ENCODE measurements at places on chromosomes 6 and 20.

DNA sequence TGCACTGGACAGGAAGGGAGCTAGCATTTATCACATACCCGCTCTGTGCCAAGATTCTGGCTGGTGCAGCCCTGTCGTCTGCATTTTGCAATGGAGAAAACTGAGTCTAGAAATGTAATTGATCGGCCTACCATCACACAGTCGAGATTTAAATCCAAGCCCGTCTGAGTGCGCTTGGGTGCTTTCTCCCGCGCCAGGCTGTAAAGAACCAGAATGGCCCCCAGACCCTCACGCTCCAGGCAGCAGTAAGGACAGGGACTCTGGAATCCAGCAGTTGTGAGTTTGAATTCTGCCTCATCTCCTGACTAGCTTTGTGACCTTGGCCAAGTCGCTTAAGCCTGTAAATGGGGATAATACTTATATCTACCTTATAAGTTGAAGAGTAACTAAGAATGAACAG is 10.8 kb downstream of the DYNLRB1 start:
- DNase-seq = no peak

GRCh38 chr6:141956868-141957267 is 175.9 kb upstream of the GJE1 start:
- no peak for DNase-seq

DNA sequence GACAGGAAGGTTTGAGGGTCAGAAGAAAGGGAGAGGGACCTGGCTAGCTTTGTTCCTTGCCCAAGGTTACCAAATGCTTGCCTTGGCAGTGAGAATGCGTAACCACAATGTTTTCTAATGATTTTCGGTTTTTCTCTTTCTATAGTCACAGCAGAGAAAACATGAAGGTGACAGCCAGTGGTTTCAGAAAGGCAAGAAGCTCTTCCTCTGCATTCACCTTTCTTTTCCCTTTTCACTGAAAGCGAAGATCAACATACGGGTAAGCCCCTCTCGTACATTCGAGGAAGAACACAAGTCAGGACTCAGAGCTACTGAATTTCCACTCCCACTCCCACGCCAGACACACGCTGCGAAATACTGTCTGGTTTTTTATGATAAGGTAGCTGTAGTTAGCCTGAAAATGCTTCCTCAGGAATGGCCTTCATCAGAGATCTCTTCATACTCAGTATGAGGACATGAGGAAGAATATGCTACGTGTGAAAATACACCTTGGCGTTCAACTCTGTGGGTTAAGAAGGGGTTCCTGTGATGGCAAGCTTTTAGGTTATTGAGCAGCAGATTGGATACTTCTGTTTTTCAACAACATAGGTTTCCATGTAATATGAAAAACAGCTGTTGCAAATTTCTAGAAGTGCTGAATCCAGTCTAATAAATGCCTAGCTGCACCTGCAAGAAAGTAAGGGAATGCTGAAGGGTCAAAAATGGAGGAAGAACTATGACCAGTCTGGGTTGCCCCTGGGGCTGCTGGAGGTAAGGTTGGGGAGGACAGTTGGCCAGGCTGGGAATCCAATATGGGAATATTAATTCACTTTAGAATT is 7.4 kb upstream of the CD83 start:
- DNase-seq = no peak

DNA sequence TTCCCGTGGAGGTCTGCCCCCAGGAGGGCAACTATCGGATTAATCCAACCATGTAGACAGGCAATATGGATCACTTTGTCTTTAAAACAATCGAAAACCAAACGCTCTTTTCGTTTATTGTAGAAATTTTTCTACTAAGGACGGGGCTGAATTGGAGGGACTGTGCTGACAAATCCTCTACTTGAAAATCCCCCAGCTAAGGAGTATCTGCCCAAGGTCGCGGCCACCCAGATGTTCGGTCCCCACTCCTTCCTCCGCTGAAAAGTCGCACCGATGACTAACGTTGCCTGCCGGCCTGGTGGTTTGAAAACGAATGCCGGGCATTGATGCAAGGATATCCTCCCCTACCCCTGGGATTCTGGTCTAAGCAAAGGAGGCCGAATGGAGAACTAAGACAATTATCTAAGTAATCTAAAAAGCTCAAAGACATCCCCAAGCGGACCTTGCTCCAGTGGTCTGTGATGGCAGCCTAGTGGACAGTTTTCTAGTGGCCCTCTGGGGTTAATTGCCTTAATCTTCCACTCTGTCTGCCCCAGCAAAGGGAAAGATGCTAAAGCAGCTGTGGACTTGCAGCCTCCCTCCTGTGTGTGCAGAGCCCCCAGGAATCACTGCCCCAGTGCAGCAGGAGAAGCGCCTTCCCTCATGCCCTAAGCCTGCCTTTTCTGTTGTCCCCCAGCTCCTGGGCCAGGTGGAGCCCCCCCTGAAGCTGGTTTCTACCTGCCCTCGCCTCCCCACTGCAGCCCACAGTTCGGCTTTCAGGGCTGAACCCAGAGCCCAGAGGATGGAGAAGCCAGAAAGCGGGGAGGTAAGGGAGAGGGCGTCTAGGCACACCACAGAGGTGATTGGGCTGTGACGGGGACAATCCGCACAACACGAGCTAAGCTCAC is 3.6 kb upstream of the FOXC1 start:
- DNase-seq = no peak

DNA sequence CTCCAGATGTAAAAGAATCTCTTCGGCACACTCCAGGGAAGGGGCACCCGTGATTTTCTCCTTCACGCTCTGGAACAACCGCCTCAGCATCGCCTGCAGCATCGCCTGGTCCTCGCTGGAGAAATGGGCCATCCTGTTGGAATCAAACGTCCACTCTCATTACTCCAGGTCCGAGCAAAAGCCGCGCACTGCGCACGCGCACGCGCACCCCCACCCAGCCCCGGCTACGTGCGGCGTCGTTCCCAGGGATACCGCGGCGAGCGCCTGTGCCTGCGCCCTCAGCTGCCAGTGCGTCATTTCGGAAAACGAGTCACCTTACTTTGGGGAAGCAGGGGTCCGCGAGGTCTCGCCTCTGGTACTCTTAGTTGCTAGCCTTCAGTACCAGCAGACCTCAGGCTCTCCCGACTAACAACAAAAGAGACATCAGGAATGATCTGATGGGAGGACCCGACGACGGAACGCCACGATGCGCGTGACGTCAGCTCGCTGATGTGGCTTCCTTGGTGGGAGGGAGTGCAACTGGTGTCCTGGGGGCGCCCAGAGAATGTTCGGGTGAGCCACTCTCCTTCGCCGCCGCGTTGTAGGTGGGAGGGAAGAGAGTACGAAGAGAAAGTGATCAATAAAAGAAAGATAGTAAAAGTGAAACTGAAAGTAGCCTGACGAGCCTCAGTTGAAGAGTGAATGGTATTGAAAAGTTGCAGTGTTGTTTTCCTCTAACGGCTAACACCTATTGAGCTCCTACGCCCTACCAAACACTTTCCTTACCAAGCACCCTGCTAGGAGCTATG is at the start of gene TBC1D32:
Gene TBC1D32 (minus strand): TSS at position 182 of the 788 bp plus-strand sequence. CDS start 50 bp downstream, at position 132.
- peak; percentile 88 for DNase-seq

GRCh38 chr6:56222499-56222898 is 24.9 kb downstream of the COL21A1 start:
- no peak for DNase-seq

- no peak for DNase-seq
Observed at GRCh38 chr6:119533603-119534279, 184.2 kb upstream of the MAN1A1 start.

- DNase-seq = no peak
Observed at GRCh38 chr6:167000759-167001158, 1.6 kb downstream of the CEP43 start.

DNA sequence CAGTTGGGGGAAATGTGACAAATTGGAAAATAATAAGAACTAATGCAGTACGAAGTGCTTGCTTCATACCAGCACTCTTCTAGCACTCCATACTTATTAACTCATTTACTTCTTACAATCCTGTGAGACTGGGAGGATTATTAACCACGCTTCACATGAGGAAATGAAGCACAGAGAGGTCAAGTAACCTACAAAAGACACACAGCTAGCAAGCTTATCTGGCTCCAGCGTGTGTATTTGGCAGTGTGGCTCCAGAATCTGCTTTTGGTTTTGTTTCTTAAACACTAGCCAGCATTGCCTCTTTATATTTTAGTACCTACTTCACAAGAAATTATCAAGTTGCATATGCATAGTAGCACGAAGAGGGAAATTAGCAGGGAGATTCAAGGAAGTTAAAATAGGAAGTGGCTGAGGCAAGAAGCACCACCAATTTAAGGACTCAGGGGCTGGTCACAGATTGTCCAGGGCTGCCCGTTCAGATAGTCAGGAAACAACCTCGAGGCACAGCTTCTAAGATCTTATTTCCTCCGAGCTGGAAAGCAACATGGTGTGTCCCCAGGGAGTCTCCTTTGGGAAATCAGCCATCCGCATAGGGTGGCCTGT is 302.7 kb upstream of the PRDM1 start:
- DNase-seq = no peak

- DNase-seq = no peak
Observed at GRCh38 chr6:157754351-157754750, 68.7 kb upstream of the SNX9 start.

- peak; percentile 33 for DNase-seq
Observed at GRCh38 chr20:23407781-23408464, 13.4 kb downstream of the NAPB start.

DNA sequence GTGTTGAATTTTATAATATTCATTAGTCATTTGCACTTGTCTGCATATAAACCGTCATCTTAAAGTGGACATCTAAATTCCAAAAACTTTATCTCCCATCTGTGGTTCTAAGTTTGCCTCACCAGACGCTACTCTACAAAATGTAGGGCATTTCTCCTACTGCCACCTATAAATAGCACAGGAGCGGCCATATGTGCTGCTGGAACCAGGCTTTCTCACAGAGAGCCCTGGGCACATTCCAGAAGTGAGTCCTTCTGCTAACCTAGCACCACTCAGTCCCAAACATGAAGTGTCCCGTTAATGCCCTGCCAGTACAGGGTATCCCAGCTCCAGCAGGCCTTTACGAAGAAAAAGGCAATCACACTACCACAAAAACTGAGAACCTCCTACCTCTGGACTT is 153.7 kb downstream of the TMEM242 start:
- DNase-seq = no peak

- no peak for DNase-seq
Observed at GRCh38 chr20:19783966-19784401, 25.9 kb downstream of the RIN2 start.

DNA sequence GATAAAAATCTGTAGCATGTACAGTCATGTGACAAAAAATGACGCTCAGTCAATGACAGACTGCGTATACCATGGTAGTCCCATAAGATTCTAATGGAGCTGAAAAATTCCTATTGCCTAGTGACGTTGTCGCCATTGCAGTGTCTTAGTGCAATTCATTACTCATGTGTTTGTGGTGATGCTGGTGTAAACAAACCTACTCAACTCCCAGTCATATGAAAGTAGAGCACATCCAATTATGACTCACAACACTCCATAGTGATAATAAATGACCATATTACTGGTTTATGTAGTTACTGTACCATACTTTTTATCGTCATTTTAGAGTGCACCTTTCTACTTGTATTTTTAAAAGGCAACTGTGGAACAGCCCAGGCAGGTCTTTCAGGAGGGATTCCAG is 45.0 kb downstream of the TFAP2A start:
- DNase-seq = no peak

DNA sequence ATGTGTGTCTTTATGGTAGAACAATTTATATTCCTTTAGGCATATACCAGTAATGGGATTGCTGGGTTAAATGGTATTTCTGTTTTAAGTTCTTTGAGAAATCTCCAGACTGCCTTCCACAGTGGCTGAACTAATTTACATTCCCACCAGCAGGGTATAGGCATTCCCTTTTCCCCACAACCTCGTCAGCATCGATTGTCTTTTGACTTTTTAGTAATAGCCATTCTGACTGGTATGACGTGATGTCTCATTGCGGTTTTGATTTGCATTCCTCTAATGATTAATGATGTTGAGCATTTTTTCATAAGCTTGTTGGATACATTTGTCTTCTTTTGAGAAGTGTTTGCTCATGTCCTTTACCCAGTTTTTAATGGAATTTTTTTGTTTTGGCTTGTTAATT is 5.3 kb upstream of the TASP1 start:
- DNase-seq = no peak

- no peak for DNase-seq
Observed at GRCh38 chr6:133854364-133855275, 34.3 kb upstream of the TCF21 start.

GRCh38 chr6:159104163-159104925 is 59.6 kb upstream of the TAGAP start:
- DNase-seq = peak; percentile 88

GRCh38 chr6:139144490-139145085 is 9.7 kb downstream of the HECA start:
- DNase-seq = no peak

DNA sequence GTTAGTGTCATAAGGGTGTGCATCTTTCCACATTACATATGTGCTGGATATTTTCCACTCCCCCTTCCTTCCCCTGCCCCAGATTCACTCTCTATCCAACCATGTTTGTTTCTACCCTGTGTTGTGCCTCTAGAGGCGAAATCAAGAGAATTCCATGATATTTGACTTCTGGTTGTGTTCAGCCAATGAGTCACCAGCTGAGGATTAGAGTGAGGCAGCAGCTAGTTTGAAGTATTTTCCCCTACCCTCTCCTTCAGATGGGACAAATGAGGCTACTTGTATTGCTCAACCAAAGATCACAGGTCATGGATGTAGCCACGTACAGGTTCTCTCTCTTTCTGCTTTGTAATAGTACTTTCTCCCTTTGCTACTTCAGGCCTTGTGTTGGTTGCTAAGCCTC is 24.5 kb upstream of the OR2J2 start:
- DNase-seq = no peak

- DNase-seq = no peak
Observed at GRCh38 chr20:44861531-44862006, 23.9 kb upstream of the YWHAB start.

DNA sequence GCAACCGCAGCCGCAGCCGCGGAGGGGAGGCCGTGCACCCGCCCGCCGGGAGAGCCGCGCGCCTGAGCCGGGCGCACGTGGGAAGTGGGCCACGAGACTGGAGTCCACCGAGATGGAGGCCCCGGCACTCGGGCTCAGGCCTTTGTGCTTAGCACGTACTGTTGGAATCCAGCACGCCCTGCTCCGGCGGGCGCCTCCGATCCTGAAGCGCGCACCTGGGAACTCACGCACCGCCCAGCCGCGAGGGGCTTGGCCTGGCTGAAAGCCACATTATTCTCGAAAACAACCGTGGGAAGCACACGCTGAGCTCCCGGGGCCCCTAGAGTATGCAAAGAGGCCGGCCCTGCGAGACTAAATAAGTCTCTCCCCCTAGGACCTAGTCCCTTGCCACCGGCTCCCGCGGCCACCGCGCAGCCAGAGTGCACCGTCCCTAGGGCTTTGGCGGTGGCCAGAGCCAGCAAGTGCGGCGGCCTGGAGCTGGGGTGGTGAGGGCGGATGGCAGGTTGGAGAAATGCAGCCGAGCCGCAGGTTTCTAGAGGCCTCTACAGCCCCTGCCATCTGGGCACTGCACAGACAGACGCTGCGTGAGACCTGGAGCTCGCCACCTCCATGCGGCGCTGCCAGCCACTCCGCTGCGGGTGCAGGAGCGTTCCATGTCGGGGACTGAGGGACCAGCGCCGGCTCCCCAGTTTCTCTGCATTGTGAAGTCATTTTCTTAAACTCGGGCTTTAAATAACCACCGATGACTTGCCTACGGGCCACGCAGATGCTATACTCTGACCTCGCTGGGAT is 42.0 kb upstream of the LY86 start:
- no peak for DNase-seq

All from CD4-positive, alpha-beta T cell treated with Interleukin-12 subunit alpha and Interleukin-12 subunit beta, for 1 hour (primary cell).